ENCODE measurements at places on chromosomes 4 and X. TPM values are rescaled to one million over a fixed set of nuclear protein-coding genes. Genes with fewer than 3 reads are reported as not detected.

DNA sequence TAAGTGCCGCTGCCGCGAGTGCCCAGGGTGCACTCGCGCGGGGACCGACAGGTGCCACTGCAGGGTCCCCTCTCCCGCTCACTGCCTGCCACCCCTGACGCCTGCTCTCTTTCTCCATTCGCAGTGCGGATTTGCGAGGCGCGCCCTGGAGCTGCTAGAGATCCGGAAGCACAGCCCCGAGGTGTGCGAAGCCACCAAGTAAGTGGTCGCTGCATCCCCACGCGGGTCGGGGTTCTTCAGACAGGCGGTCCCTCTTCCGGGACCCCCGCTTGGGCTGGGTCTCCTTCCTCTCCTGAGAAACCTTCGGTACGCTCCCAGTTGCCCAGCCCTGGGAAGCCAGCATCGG lies 547 bp downstream of the GUCY1A1 start:
- DNase-seq = peak; percentile 62

- DNase-seq = no peak
Observed at GRCh38 chr4:143403553-143403820, 66.8 kb downstream of the GAB1 start.

GRCh38 chrX:7420717-7421116 lies 272.8 kb upstream of the PUDP start:
- no peak for DNase-seq

- DNase-seq = peak; percentile 62
Observed at GRCh38 chrX:11427453-11428071, 134.3 kb downstream of the AMELX start.

The TMEM187 gene
- total RNA-seq = 8.6 TPM

DNA sequence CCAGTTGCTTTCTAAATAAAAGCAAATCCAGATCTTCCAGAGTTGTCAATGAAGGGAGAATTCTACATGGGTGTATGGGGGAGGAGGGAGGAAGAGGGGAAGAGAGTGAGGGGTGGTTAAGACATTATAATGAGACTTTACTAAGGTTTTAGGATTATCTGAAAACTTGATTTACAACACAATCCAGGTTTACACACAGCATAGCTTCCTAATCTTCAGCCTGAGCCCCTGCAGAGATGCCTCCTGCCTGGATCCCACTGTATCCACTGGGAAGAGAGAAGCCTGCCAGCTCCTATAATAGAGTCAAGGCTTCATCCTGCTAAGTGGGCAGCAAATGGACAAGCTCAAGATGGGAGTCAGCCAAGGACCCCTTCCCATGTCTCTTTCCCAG lies 85.6 kb upstream of the KIT start:
- no peak for DNase-seq

The FATE1 gene
- total RNA-seq = 0.31 TPM

DNA sequence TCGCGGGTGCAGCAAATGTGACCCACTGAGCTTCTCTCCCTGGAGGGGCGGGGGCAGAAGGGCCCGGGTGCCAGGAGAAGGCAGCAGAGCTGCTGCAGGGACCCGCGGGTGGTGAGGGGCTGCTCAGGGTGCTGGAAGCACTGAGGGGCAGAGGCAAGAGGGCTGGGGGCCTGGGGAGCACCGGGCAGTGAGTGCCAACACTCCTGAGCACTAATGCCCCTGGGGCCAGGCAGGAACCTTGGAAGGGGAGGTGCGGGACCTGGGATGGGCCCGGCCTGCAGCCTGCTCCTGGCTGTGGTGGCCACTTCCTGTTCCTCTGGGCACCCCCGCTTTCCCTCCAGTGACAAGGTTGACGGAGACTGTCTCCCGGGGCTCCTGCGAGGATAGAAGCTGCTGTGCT lies 66.5 kb upstream of the ADRA2C start:
- peak; percentile 3 for DNase-seq

The CCSER1 gene
- 11.4 TPM for total RNA-seq

DNA sequence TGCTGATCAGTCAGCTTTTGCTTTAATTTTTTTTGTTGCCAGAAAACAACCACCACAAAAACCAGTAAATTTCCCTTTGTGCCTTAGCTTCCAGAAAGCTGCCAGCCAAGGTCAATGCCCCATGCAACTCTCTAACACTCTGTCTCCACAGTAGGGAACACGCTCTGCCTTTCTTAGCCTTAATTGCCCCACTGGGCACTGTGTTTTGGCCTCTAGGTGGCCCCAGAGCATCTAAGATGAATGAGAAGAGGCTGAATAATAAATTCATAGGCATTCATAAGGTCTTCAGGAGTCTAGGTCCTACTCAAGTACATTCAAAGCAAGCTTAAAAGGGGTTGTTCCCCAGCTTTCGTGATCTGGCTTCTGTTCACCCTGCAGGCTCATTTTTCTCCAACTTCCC lies 57.7 kb upstream of the PASD1 start:
- DNase-seq = no peak

GRCh38 chrX:119093991-119094735 lies 21.4 kb downstream of the CT47C1 start:
- DNase-seq = no peak

GRCh38 chr4:8731364-8731763 lies 138.8 kb downstream of the CPZ start:
- DNase-seq = no peak

Data from heart right ventricle (tissue), 16 donors.